Hematopoietic multipotent progenitor cell treated with erythropoietin and hydrocortisone succinate and interleukin-3 and kit ligand, for 4 days (in vitro differentiated cells): ENCODE measurements at places on chromosomes 6 and 20.

DNA sequence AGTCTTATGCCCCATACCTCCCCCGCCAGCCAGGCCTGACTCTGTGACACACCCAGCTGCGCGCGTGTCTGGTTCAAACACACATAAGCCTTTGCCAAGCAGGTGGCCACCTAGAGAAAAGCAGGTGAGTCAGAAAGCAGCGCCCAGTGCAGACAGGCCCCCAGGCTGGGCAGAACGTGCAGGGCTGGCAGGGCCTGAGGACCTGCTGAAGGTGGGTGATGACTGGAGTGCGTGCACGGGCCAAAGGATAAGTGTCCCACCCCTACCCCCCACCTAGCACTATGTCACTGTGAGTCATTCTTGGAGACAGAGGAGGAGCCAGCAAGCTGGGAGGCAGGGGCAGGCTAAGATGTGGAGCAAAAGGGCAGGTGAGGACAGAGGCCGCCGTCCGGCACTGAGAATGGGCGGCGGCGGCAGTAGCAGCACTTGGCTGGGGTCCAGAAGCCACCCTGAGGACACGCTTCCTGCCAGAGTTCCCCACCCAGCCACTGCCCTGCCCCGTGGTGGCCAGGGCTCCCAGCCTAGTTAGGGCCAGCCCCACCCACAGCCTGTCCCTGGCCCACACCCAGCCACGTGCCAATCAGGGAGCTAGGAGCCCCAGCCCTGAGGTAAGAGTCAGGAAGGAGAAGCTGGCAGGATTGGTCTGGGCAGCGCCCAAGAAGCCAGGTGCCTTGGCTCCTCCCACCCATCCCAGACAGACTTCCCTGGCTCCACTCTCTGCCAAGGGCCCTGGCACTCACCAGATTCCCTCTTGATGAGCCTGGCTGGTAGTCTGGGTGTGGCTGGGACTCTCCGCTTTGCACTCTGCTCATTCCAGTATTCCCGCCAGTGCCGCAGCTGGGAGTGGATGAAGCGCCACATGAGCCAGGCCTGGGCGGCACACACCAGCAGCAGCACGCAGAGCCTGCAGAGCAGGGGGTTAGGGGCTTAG is 72.7 kb downstream of the TRAM2 start:
- DNase-seq = peak; percentile 97

GRCh38 chr6:50889935-50890334 is 71.3 kb downstream of the TFAP2B start:
- no peak for DNase-seq

GRCh38 chr6:162596676-162597075 is 130.9 kb downstream of the PRKN start:
- no peak for DNase-seq

DNA sequence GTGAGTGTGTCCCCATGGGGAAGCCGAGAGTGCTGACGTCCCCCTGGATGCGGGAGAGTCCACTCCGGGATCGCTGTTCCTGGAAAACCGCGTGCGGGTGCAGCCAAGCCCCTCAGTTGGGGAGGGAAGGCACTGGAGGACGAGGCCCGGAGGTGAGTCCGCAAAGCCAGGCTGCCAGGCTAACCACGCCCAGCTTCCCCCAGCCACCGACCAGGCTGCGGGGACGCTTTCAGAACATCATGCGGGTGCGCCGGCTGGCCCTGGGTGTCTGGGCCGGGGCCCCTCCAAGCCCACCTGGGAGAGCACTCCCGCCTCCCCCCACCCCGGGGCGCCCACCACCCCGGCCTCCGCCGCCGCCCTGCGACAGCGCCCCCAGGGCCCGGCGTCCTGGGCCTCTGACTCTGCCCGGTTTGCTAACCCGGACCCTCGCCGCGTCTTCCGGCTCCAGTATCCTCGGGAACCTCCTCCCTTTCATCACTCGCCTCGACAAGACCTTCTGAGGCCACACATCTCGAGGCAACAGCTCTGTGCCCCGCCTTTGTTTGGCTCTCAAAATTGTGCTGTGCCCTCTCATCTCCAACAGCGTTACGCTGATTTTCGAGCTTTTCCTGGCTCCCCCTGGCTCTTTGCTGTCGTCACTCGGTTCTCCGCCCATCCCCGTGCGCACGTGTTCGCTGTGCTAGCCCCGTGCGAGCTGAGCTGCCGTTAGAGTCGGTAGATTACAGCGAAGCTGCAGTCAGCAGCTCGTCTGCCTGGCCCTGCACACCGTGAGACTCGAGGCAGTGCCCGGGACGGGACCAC is 47.1 kb upstream of the ENTPD6 start:
- peak; percentile 60 for DNase-seq

- no peak for DNase-seq
Measured at GRCh38 chr20:48049641-48050040, 264.4 kb upstream of the SULF2 start.

DNA sequence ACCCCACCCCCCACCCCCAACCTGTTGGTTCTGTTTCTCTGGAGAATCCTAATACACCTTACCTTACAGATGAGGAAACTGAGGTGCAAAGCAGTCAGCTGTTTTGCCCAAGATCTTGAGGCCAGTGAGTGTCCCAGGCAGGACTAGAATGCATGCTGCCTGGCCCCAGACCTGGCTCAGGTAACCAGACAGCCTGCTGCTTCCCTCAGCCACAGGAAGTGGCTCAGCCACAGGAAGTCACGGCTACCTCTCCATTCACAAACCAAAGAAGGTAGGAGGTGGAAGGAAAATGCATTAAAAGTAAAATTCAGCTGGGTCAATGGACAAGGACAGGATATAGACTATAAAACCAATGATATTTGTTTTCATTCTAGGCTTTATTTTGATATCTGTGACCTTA is 517.6 kb downstream of the CD83 start:
- DNase-seq = no peak

GRCh38 chr6:116884530-116884929 is 7.5 kb downstream of the RFX6 start:
- no peak for DNase-seq

DNA sequence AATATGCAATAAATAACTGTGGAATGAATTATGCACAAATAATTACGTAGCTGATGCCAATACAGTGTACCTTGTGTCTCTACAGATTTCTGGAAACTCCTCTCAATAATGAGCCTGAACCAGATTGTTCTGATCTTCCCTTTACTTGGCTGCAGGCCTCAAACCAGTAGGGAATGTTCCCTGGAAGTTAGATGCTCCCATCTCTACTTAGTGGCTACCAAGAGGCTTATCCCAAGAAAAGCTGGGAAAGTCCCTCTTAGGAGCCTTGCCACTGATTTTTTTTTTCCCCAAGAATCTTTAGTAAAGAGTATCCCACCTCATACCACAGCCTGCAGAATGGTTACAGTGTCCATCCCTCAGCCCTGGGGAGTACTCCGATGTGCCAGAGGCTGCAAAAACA is 702.1 kb downstream of the RFPL4B start:
- no peak for DNase-seq

DNA sequence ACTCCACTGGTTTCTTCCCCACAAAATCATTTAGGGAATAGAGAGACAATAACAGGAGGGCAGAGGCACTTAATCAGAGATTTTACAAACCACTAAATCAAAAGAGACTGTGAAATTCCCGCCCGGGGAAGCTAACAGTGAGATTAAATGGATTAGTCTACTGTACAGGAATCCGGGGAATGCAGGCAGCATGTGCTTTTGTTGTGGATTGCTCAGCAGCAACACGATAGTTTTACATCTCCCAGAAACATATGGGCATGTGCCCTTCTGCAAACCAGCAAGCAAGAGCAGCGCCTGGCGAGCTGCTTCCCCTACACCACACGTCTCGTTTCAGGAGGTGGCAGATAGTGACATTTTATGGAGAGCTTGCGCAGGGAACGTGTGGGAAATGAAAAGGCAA is 382.3 kb downstream of the CD83 start:
- DNase-seq = no peak

DNA sequence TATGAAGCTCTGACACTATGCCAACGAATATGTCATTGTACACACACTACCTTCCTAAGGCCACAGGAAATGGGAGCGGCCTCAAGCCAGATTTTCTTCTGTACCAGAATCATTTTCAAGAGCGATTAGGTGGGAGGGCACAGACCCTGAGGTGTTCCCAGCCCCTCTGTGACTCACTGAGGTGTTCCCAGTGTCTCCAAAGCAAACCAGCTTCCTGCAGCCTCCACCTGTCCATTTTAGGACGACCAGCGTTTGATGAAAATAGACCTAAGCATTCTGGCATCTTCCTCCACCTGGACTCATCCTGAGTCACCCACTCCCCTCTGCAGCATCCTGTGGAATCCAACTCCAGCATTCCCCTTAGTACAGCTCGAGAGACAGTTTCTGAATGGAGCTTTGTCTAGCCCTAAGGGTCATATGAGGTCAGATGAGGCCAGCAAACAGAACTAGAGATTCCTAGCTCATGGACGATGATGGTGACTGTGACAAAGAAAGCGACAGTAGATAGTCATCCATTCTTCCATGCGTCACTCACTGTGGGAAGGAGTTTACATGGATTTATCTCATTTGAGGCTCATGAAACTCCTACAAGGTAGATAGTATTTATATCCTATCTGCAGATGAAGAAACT is 203.4 kb downstream of the PTPRT start:
- no peak for DNase-seq

GRCh38 chr6:98929498-98930060 is 18.2 kb downstream of the FBXL4 start:
- no peak for DNase-seq

- no peak for DNase-seq
Measured at GRCh38 chr20:14489544-14489943, 152.1 kb upstream of the FLRT3 start.
